Activated gamma-delta T cell (primary cell): ENCODE measurements at places on chromosomes 4 and X.

DNA sequence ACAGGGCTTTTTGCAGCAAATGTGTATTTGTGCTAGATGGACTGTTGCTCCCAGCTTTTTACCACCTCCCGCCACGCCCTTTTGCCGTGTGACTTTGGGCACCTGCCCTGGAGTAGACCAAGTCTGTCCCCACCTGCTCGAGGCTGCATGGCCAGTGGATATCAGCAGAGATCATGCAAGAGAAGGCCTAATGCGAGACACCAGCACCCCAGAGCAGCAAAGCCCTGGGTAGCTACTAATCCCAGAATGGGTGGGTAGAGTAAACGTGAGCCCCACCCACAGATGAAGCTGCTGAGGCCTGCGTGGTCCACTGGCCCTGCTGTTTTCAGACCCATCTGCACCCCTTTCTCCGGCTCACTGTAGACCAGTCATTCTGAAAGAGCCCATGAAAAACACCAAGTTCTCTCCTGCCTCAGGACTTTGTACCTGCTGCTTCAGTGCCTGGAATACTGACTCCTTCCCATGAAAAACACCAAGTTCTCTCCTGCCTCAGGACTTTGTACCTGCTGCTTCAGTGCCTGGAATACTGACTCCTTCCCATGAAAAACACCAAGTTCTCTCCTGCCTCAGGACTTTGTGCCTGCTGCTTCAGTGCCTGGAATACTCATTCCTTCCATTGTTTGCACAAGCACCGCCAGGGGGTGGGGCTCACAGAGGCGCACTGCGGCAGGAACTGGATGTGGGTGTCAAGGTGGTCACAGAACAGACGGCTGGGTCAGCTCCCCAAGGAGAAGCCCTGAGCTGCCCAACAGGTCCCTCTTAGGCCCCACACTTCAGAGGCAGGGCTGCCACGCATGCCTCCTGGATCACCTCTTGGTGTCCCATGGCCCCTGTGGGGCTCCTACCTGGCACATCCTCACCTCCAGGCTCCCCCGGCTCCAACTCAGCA is 5.1 kb upstream of the TNIP2 start:
- DNase-seq, result no peak

GRCh38 chr4:177951026-177951425 is 508.8 kb upstream of the AGA start:
- DNase-seq, result no peak

- no peak for DNase-seq
Measured at GRCh38 chr4:159049780-159050375, 53.0 kb upstream of the RAPGEF2 start.

DNA sequence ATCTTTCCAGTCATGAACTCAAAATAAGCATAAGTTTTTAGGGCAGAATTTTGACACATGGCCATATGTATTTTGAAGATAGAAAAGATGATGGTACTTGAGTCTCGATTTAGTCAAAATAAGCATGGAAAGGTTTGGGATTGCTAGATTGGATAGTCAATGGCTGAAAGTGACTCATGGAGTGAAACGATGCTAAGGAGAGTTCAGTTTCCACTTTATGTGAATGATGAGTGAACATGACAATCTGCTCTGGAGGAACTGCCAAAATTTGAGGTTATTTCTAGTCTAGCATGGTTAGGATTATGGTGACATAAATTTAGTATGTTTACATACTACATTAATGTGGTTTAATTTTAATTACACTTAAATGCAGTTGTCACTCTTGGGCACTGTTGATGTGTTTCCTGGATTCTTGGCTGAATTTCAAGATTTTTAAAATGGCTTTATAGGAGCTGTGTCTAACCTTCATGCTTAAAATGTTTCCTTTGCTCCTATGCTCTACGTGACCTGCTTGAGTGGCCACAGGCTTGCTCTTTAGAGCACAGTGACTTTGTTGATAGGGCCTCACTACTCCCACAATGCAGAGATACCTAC is 17.1 kb downstream of the DDX3X start:
- DNase-seq, result no peak

DNA sequence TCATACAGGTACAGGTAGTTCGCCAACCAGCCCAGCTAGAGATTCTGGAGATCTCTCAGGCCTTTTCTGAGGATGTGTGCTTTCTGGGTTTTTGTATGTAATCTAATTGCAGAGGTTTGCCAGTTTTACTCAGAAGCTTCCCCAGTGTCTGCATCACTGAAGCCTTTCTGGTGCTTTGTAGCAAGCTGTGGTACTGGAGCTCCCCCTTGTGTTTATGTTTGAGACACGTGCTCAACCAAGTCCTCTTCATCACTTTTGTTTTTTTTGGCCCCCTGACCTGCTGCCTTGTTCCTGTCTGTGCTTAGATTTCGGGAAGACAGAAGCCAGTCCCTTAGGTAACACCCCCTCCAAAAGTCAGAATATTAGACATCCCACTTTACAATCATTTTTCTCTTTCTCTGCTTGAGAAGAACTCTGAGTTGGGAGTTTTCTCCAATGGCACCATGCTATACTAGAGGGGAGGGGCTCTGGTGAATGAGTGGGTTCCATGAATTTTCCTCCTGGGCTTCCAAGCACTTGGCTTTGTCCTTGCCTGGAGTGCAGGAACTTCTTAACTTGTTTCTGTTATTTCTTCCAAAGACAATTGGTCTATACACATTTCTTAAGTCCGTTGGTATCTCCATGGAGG is 128.4 kb upstream of the TBC1D9 start:
- no peak for DNase-seq

DNA sequence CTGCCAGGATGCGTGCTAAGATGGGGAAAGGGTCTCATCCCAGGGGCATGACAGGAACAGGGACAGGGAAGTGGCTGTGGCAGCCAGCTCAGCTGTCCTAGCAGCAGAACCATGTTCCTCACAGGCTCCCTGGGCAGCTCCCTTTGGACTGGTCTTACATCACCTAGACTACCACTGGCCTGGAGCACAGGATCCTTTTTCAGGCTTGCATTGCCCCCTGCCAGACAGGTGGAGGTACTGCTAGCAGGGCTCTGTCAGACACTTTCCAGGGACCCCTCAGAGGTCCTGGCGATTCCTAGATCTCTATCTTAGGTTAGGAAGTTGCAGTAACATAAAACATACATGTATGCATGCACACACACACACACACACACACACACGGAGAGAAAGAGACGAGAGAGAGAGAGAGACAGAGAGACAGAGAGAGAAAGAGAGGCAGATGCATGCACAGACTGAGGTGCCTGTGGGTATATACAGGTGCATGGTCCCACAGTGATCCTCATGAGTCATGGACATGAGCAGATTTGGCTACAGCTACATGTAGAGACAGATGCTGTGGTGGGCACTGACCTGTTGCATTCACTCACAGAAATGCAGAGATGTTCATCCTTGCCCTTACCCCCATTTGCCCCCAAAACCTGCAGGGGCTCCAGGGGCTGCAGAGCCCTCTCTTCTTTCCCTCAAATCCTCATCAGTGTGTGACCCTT is 63.6 kb downstream of the STARD8 start:
- no peak for DNase-seq

DNA sequence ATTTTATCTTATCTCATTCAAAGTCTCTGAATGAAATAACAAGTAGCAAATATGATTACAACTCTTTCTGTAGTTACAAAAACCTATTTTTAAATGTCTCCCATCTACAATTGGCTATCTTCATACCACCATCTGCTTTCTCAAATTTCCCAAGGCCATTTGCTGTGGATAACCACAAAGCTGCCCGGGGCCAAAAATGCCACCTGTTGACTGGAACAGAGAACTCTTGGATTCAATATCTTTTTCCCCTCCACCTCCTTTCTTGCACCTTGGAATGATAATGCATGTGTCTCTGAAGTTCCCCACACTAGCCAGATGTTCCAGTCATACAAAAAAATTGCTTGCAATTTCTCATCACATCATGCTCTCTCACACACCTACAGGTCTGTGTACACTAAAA is 93.3 kb upstream of the SCML1 start:
- DNase-seq, result no peak

- no peak for DNase-seq
Measured at GRCh38 chr4:48322063-48322462, 19.3 kb upstream of the SLAIN2 start.

- no peak for DNase-seq
Measured at GRCh38 chr4:106422766-106423165, 54.2 kb upstream of the GIMD1 start.

DNA sequence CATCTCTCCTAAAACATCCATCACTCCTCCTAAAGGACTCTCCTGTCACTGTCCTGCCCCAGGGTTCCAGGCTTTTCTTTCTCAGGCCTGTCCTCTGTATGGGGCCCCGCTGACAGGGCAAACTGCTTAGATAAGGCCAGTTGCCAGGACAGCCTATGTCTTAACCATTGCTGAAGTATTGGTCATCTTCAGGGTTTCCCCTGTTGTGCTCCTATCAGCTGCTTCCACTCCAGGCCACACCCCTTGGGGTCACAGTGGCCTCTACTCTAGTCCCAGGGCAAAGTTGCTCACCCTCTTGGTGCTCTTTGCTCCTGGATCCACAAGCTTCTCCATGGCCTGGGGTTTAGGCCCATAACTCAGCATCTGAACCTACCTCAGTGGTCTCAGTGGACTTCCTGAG is 138.0 kb upstream of the PJA1 start:
- DNase-seq, result no peak

DNA sequence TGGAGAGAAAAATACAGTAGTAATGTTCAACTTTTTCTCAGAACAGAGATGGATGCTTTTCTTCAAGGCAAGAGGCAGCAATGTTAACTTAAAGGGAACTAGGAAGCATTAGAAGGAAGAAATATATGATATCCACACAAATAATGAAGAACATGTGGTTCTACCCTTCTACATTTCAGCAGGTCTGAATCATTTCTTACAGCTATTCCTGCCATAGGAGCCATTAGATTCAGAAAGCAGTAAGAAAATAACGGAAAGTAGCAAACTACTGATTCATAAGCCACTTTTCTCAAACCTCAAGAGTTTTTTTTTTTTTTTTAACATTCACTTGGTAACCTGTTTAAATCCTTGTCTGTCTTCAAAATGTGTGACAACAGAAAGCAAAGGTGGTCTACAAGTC is 1251.6 kb upstream of the AGA start:
- no peak for DNase-seq

DNA sequence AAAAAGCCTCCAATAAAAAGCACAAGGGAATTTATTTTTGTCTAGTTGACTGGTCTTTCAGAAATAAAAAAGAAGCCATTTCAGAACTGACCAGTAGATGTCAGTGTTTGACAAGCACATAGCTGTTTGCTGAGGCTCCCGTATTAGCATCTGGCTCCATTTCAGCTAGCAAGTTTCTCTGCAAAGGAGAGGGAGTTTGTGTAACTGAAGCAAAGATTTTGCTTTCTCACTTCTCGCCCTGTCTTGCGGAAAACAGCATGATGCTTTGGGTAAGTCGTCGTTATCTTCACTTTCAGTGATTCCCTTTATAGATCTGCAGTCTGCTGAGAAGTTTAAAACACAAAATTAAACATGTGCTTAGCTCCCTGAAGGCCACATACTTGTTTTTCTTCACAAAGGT is 85.5 kb downstream of the CT47B1 start:
- DNase-seq, result no peak

- DNase-seq, result no peak
Measured at GRCh38 chrX:73268463-73268862, 53.8 kb upstream of the NAP1L2 start.
